ENCODE measurements at places on chromosomes 1 and 21.

DNA sequence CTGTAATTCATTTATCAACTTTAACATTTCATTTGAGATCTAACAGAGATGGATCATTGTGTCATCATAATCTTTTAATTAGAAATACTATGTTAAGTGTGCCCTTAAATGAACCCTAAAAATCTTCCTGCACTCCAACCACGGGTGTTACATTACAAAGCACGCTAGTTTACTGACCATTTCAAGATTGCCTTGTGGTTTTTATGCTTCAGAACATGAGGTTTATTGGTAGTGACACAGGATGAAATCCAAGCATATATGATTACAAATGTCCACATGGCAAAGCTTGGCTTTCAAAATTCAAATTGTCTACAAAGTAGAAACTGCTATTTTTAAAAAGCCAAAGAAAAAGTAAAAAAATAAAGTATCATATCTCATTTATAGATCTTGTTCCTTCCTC lies 190.4 kb upstream of the USP25 start:
- no peak for DNase-seq

DNA sequence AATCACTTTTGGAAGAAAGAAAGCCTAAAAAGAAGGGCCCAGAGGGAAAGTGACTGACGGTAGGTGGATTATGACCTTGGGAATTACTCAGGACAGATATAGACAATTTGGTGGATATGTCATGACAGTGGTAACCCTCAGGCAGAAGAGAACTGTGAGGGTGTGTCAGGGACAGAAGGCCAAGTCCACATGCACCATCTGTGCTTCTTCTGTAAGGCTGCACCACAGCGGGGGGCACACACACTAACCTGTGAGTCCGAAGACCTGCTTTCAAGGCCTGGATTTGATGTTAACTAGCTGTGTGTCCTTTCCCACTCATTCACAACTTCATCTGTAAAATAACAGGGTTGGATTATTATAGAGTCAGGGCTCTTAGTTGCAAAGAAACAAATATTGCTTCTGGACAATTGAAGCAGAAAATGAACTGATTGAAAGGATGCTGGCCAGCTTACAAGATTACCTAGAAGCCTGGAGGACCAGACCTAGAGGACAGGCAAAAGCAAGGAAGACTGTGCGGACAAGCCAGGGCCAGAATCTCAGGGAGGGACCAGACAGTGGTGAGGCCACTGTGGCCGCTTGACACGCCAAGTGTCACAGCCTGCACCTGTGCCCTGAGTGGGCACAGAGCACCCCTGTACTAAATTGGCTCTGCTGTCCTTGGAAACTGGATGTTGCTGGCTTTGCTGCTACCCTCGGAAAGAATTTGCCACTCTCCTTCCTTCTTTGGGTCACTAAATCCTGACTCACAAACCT lies 34.7 kb upstream of the USP24 start:
- no peak for DNase-seq

- no peak for DNase-seq
Observed at GRCh38 chr1:114397601-114398000, 113.4 kb downstream of the TRIM33 start.

- DNase-seq: no peak
Observed at GRCh38 chr1:12527564-12527963, 90.4 kb downstream of the DHRS3 start.

DNA sequence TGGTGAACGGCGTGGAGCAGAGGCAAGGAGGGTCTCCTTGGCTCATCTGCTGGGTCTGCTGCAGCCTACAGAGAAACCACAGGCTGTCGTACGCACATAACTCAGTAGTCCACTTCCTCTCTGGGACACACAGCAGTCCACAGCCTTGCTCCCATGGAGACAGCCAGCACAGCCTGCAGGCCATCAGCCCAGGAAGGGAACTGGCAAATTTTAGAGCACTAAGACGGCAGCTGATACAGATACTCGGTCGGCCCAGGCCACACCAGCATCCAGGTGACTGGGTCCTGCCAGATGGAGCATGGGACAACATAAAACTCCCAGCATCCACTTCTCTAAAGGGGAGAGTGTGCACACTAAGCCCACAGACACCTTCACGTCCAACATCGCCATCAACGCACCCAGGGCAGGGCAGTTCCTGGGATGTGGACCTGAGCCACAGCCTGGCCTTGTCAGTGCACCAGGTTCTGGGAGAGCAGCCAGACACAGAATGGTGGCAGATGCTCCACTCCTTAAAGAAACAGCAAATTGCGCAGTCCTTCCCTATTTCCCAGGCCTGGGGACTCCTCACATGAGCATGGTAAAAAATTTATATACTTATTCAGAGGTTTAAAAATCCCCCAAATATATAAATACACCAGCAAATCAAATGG lies 247.1 kb upstream of the RAB4A start:
- peak; percentile 83 for DNase-seq

- no peak for DNase-seq
Observed at GRCh38 chr21:44063151-44063912, 43.9 kb upstream of the PWP2 start.

GRCh38 chr1:38420666-38421065 lies 374.1 kb upstream of the POU3F1 start:
- no peak for DNase-seq

DNA sequence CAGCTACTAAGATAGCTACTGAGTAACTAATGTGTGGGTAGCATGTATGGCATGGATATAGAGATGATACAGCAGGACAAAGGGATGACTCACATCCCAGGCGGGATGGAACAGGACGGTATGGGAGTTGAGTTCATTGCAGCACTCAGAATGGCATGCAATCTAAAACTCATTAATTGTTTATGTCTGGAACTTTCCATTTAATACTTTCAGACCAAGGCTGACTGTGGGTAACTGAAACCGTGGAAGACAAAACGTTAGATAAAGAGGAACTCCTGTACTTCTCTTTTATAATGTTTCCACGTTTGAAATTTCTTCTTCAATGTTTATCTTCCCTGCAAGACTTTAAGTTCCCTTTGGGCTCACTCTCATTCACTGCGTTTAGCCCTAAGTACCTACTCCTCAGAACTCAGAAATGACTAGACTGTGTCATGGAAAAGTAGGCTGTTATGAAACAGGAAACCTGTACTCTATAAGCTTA lies 151.9 kb downstream of the MAGI3 start:
- DNase-seq: peak; percentile 5

DNA sequence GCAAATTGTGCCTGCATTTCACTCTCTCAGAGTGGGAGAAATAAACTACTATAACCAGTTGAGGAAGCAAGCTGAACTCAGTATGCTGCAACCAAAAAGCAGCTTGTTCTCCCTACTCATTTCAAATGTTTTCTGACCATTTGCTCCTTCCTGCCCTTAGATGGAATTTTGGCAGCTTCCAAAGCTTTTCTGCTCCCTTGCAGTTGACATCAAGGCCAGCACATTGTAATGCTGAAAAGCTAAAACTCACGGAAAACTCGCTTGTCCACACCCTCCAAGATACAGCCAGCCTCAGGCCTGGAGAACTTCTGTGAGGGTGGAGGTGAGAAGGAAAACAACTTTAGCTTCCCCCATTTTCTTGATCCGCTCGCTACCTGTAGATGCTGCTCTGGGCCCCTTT lies 5.0 kb upstream of the CHML start:
- no peak for DNase-seq

DNA sequence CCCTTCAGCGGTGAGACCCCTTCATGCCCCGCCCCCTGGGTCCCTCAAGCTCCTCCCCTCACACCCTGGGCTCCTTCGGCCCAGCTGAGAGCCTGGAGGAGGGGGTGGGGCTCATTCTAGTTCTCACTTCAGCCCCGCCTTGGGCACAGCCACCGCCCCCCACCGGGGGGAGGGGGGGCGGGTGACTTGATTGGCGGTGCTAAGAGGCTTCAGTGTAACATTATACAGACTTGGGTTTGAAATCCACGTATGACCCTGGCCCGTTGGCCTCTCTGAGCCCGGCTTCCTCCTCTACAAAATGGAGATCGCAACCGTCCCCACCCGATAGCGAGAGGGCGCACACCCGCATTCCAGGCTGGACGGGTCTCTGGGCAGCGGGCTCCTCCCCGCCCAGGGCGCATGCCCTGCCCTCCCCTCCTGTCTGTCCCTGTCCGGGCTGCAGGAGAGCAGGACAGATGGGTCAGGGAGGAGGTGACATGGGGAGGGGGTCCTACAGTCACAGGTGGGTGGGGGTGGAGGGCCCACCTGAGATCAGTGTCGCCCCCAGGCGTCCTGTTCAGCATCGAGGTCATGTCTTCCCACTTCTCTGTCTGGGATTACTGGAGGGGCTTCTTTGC lies 5.1 kb downstream of the CLCNKB start:
- DNase-seq: no peak

GRCh38 chr1:24045771-24046170 lies 65.6 kb upstream of the SRSF10 start:
- no peak for DNase-seq

- DNase-seq: no peak
Observed at GRCh38 chr1:197130677-197131304, 15.7 kb downstream of the ASPM start.

- no peak for DNase-seq
Observed at GRCh38 chr1:2019172-2019543, at the start of gene GABRD. GABRD (plus strand) TSS chr1:2019345; CDS start chr1:2019424, 79 bp downstream.

DNA sequence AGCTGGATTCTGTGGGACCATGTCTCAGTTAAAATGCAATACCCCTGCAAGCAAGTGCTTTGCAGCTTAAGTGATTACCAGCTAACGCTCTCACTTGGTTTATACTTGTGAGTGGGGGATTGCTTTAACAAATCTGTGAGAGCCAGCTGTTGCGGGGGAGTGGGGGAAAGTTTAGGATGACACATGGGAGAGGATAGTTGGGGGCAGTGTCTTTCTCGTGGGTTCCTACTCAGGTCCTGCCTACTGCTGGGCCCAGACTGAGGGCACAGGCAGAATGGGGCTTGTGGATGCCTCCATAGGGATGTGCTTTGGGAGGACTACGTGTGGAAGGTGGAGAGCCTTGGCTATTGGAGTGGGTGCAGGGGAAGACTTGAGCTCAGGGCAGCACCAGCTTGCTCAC lies 60.1 kb downstream of the ELK4 start:
- no peak for DNase-seq

- DNase-seq: no peak
Observed at GRCh38 chr1:243394066-243394465, 138.2 kb downstream of the SDCCAG8 start.

DNA sequence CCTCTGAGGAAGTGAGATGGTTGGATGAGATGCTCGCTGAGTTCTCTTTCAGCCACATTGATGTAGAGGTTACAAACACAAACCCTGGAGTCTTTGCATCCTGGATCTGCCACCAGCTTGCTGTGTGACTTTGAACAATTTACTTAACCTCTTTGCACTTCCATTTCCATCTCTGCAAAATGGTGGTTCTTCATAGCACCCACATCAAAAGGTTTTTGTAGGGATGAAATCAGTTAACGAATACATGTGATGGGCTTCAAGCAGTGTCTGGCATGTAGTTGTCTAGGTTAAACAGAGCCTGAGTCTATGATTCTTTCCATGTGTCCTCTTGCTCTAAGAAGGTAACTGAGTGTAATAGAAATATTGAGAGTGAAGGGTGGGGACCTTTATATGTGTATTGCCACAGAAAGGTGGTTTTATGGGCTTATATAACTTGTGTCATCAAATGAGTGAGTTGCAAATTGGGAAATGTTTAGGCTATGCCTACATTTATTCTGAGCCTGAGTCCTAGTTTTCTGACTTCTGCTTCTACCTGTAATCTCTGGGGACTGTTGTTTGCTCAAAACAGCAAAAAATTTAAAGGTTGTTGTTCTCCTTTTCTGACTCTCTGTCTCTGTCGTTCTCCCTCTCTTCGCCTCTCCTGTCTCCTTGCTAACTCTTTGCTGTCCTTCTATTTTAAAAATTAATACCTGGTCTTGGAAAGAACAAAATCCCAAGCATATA lies 27.3 kb upstream of the LRRN2 start:
- DNase-seq: no peak

DNA sequence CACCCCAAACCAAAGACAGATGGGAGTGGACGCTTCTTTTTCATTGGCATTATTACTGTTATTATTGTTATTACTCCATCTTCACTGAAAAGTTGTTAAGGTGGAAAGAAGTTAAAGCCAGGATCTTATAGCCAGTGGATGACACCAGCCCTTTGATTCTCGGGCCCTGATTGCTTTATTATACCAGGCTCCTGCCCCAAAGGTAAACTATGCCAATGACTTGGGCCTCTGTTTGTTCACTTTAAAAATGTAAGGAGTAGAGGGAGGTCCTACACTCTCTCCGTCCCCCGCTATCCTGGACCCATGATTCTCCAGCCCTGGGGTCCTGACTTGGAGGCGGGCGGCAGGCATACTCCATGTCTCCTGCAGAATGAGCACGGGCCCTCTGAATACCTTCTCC lies 106.8 kb downstream of the TOMM20 start:
- no peak for DNase-seq

DNA sequence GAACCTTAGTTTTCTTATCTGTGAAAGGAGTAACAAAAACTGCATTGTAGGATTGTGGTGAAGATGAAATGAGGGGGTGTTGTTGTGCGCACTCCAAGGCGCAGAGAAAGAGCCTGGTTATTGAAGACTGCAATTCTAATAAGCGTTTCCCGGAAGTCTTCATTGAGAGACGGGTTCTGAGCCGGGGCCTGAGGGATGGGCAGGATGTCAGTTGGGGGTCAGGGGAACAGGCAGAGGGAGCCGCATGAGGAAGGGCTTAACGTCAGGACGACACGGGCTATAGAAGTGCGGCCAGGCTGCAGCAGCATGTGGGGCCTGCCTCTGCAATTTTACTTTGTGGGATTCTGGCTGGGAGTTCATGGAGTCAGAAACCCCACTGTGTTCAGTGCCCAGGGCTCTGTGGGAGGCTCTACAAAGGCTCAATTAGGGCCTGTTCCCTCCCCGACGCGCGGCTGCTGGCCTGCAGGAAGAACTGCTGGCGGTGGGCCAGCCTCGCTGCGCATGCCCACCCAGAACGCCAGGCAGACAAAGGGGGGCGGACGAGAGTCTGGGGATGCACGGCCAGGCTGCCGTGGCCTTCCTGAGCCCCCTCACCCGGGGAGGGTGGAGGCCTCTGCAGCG lies 20.7 kb downstream of the TRIM62 start:
- no peak for DNase-seq

GRCh38 chr1:160432371-160432786 lies 32.0 kb downstream of the VANGL2 start:
- DNase-seq: no peak

GRCh38 chr1:180600343-180600742 lies 31.5 kb upstream of the XPR1 start:
- DNase-seq: no peak

GRCh38 chr1:63366908-63367214 lies 566 bp upstream of the ALG6 start:
- no peak for DNase-seq

All from HL-60 (cell line).